GM13977 (cell line): ENCODE measurements at places on chromosomes 2 and 18.
A peak's percentile ranks its signal among the peaks of the same experiment; 100 is the strongest.

- peak; percentile 28 for DNase-seq
Observed at GRCh38 chr2:61670591-61671501, 132.7 kb upstream of the XPO1 start.

DNA sequence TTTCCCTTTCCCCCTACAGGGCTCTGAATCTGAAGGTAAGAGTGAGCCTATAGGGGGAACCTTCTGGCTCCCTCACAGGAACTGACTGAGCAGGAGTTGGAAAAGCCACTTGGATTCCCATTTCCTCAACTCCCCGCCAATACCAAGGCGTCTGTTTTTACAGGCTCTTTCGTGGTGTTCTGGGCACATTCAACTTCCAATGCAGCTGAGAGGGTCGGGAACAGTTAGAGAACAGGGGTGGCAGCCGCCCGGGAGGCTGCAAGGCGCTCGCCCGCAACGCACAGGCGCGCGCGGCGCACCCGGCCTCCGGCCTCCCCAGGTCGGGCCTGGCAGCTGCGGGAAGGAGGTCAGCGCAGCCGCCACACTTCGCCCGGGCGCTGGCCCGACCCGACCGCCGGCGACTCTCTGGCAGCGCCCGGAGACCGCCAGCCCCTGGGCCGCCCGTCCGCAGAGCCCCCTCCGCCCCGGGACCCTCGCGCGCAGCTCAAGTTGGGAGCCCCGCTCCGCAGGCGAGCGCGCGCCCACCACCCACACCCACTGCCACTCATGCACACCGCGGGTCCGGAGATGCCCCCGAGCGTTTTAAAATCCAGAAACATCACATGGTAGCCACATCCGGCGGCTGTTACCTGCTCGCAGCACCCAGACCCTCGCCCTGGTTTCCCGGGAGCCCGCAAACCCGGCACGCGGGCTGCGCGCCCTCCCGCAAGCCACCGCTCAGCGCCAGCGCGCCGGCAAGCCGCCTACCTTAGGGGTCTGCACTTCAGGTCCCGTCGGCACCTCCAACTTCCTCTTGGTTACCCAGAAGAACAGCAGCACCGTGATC, 816 bp downstream of the GALNT14 start:
- peak; percentile 60 for DNase-seq

GRCh38 chr2:237600205-237600846, 9.8 kb upstream of the RAB17 start:
- no peak for DNase-seq

- no peak for DNase-seq
Observed at GRCh38 chr2:128639693-128640092, 321.0 kb upstream of the HS6ST1 start.

DNA sequence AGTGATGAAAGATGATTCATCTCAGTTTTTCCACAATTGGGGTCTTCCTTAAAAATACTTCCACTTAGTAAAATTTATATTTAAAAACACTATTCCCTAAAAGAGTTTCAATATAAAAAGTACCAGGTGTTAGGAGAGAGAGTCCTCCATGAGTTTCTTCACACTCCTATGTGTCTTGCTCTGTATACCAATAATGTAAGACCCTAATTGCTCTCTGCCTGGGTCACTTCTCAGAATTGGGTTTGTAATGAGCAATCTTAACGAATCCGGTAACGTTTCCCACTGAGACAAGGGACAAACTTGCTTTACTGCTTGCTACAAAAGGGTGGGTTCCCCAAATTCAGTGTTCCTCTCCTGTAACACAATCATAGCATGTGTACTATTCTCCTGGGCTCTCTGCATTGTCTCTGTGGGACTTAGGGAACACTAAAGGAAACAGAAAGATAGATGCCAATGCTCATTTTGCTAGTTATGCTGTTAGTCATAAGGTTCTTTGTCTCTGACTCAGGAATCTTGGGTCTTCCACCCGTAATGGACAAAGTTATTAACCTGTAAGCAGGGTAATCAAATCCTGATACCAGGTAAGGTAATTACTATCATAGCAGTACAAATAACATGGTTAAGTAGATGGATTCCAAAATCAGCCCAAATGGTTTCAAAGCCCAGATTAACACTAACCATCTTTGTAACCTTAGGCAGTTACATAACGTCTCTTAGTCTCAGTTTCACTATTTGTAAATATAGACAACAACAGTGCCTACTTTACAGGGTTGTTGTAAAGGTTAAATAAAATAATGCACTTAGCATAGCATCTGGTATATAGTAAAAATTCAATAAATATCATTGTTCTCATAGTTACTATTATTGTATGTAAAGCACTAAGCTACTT, 46.3 kb downstream of the ITSN2 start:
- DNase-seq: no peak

DNA sequence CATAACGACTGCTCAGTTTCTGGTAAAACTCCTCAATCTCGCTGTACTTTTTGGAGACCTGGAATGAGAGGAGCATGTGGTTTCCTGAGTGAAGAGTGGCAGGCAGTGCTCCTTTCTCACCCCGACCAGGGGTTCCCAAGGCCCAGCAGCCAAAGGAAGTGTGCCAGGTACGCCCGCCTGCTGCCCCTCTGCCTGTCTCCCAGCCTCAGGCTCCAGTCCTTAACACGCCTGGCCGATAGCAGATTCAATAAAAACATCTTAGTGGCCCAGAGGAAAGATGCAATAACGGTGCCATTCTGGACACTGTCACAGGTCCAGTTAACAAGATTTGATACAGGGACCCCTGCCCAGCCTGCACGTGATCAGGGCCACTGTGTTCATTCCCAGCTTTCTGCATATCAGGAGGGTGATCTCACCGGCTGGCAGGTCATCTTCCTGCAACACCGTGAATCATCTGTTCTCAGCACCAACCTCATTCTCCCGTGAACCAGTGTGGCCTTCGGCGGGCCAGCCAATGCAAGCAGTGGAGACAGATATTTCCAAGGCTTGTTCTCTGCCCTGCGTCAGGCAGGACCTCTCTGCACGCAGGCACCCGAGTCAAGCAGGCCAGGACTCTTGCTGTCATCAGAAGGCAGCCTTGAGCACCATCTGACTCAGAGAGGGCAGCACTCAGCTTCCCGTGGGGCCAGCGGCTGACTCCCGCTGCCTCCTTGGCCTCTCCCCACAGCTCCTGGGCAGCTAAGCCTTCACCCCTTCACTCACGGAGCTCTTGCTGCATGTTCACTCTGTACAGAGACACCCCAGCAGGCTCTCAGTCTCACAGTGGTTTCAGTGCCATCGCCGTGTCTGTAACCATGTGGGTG, 9.5 kb downstream of the HS1BP3 start:
- no peak for DNase-seq

GRCh38 chr18:9321736-9322135, 12.8 kb upstream of the TWSG1 start:
- DNase-seq: no peak

DNA sequence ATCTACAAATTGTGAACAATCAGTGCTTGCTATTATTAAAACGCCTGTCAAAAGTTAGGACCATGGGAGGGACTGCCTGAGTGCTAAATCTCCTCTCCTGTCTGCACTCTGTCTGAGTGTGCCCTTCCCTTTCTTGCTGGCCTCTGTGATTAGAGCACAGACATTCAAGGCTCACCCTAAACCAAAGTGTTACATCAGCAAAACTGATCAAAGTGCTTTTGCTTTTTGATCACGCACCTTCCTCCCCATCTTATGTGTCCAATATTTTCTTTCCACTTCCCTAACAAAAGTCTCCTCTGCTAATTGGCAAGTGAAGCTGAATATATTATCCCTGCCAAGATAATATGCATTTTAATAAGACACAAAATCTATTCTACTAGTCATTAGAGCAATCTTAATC, 30.5 kb upstream of the DNAJC10 start:
- no peak for DNase-seq

DNA sequence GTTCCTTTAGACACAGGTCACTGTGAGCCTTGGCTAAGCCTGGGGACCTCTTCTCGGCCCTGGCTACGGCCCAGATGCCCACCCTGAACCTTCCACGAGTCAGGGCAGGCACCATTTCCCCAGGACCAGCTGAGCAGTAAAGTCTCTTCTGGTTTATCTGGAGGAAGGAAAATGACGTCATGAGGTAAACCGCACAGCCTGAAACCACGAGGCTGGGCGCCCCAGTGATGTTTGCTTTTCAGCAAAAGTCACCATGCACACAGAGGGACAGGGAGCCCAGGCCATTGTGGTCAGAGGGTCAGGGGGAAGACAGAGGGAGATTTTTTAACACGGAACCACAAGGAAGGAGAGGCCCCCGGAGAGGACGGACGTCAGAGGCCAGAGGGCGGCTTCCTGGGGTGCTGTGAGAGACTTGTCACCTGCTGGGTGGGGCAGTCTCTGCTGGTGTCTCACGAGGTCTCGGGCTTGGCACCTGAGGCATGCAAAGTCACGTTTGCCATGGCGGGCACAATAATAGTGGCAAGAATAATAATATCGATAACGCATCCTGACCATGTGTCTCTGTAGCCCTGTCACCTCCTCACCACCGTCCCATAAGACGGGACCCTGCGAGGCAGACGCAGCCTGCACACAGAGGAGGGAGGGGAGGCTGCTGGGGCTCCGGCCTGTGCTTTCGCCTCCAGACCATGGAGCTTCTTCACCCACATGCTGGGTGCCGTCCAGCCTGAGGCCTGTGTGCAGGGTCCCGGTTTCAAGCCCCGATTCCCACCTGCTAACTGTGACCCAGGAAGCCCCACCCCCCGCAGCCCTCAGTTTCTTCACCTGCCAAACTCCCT, 33.2 kb upstream of the FOSL2 start:
- DNase-seq: peak; percentile 71

GRCh38 chr2:121135168-121135853, 149.7 kb downstream of the TFCP2L1 start:
- DNase-seq: no peak

DNA sequence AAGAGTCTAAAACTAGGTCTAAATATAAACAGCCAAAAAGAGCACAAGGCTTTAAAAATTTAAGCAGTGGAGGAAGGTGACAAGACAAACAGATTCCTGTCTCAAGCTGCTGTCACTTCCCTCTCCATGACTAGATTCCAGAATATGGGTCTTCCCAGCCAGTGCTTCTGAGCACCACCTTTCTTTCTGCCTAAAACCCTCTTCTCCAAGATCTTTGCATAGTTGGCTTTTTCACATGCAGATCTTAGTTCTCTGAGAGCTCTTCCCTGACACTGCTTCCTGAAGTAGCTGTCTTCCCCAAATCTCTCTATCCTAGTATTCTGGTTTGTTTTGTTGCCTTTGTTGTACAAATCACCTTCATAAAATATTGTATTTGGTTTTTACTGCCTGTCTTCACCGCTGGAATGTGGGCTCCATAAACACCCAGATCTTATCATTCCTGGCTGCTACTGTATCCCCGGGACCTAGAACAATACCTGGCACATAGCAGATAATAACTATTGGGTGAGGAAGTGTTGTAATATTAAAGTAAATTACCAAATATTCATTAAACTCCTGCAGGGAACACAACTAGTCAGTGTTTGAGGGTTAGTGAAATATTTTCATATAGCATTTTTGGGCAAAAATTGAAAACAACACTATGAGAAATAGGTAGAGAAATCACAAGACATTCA, 150.2 kb downstream of the CCDC85A start:
- no peak for DNase-seq

GRCh38 chr2:133591164-133591563, 22.9 kb upstream of the NCKAP5 start:
- DNase-seq: no peak

DNA sequence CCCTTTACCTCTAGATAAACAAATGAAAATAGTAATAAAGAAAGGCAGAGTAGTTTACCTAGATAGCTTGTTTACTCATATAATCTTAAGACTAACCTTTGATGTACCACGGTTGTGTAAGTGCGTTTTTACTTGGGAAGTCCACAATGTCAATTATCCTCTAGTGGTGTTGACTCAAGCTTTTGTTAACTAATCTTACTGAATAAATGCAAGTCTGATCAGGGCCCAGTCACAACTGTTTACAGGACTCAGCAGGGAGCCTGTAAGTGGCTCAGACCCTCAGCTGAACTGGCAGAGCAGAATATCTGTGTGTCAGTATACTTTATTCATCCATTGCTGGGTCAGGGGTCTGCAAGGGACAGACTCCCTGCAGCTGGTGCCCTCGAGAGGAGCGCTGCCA, 98.1 kb upstream of the ACAA2 start:
- DNase-seq: no peak

GRCh38 chr2:97673182-97673914, 3.8 kb downstream of the C2orf92 start:
- no peak for DNase-seq

DNA sequence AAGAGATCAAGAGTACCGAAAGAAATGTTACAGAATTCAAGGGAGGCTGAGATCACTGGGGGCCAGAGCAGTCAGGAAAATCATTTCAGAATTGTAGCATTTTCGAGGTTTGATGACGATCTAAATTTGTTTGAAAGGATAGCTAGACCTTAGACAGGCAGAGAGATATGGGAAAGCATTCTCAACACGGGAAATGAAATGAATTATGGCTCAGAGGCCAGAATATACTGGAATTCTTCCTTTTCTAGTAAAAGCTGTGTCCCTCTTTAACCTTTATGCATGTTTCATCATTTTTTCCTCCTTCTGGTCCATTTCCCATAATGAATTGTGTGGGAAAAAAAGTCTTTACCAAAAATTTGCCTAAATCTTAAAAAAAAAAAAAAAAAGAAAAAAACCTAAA, 78.8 kb downstream of the NABP1 start:
- DNase-seq: no peak

DNA sequence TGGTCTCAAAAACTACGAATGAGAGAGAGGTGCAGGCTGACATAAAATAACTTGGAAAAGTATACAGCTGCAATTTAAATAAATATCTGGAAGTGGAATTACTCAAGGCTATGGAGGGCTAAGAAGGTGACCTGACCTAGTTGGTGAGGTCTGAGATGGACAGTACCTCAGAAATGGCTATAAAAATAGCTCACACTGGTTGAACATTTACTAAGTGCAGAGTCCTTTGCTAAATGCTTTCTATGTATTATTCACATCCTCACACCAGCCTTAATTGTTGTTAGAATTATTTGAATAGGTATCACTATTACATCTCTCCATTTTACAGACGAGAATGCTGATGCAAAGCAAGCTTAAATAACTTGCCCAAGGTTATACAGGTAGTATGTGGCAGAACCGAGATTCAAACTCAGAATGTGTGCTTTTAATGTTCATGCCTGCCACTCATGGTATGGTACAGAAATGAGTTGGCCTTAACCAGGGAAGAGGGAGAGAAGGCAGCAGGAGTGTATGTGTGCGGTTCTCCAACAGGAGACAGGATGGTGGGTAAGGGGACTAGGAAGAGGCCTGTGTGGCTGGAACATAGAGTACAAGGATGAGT, 37.4 kb downstream of the MRPL44 start:
- no peak for DNase-seq

DNA sequence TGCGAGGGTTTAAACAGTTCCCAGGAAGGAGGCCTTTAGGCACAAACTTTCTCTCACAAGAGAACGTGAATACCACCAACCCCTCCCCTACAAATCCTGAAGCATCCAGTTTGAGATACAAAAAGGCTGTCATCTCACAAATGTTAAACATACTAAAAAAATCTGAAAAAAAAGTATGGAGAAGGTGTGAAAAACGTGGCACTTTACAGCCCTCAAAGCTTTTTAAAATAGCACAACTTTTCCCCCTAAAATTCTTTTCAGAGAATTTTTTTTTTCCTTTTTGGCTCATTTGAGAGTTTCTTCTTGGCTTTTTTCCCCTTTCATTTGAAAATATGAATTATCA, 10.1 kb downstream of the ZEB2 start:
- no peak for DNase-seq
